Naive thymus-derived CD4-positive, alpha-beta T cell (primary cell): ENCODE measurements at places on chromosomes 5 and 9. TPM values are rescaled to one million over a fixed set of nuclear protein-coding genes. Genes with fewer than 3 reads are reported as not detected.

Gene SLC45A2
- total RNA-seq: not detected

GRCh38 chr5:39473156-39473775 is 48.5 kb upstream of the DAB2 start:
- H3K36me3 ChIP-seq: no peaks in the 10 kb centered on the region
- no peak overlapping the region for H3K4me3 ChIP-seq

GRCh38 chr5:89232139-89232603 is 349.2 kb upstream of the MEF2C start:
- H3K27ac ChIP-seq: no peak overlapping the region
- no peaks in the 10 kb centered on the region for H3K4me1 ChIP-seq
- H3K36me3 ChIP-seq: no peaks in the 10 kb centered on the region
- H3K4me3 ChIP-seq: no peak overlapping the region
- no peaks in the 10 kb centered on the region for H3K27me3 ChIP-seq

- no peaks in the 10 kb centered on the region for H3K36me3 ChIP-seq
- no peaks in the 10 kb centered on the region for H3K4me1 ChIP-seq
- no peak for DNase-seq
- H3K27ac ChIP-seq: no peak overlapping the region
- no peaks in the 10 kb centered on the region for H3K27me3 ChIP-seq
These were observed 213.5 kb downstream of the SGCD start for GRCh38 chr5:156540491-156540890.

- H3K4me1 ChIP-seq: peaks cover 19% of the 10 kb centered on the region
- H3K4me3 ChIP-seq: no peak within 1 kb of the TSS
- no peaks in the 10 kb centered on the region for H3K27me3 ChIP-seq
These were observed at the start of gene S1PR3 for GRCh38 chr9:88991066-88992034. S1PR3 (plus strand) TSS chr9:88991468; CDS start chr9:89001201, 9,733 bp downstream.

- H3K4me3 ChIP-seq: no peak overlapping the region
- no peaks in the 10 kb centered on the region for H3K4me1 ChIP-seq
- H3K27ac ChIP-seq: no peak overlapping the region
- no peaks in the 10 kb centered on the region for H3K27me3 ChIP-seq
These were observed 225.2 kb downstream of the SEMA5A start for GRCh38 chr5:9320652-9321051.

DNA sequence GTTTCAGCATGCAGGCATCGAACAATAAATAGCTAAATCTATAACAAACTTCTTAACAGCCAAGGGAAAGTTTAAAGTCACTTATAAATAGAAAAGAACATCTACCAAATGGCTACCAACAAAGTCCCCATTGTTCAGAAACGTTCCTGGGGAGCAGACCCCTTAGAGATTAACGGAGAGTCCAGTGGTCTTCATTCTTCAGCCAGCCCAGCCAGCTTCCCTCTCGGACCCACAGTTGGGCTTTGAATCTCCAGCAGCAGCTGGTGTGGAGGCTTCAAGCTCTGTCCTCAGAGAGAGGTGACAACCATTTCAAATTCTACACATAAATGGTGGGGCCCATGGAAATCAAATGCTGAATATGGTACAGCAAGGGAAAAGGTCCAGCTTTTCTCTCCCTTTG is 11.2 kb downstream of the ENC1 start:
- H3K27ac ChIP-seq: no peak overlapping the region
- no peaks in the 10 kb centered on the region for H3K27me3 ChIP-seq
- H3K4me3 ChIP-seq: no peak overlapping the region
- peaks cover 37% of the 10 kb centered on the region for H3K4me1 ChIP-seq
- no peak for DNase-seq
- no peaks in the 10 kb centered on the region for H3K36me3 ChIP-seq

GRCh38 chr9:87529671-87530070 is 32.0 kb downstream of the DAPK1 start:
- H3K4me1 ChIP-seq: no peaks in the 10 kb centered on the region
- no peaks in the 10 kb centered on the region for H3K36me3 ChIP-seq
- no peaks in the 10 kb centered on the region for H3K27me3 ChIP-seq
- H3K27ac ChIP-seq: no peak overlapping the region
- no peak overlapping the region for H3K4me3 ChIP-seq

DNA sequence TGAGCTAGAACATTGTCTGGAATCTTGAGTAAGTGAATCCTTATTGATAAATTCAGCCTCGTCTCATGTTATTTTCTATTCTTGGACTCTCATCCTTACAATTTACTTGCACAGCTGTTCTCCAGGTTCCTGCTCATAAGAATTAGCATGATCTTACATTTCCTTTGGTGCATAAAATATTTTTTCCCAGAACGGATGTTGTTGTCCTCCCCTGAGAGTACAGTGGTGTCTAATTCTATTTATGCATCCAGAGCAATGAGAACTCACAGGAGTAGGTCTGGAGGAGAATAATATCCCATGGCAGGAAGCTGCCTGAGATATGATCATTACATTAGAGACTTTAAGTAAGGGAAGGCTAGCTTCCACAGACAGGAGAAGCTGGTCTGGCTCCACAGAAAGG is 178.4 kb upstream of the MAST4 start:
- H3K4me3 ChIP-seq: no peak overlapping the region
- H3K27me3 ChIP-seq: no peaks in the 10 kb centered on the region
- no peak for DNase-seq
- no peaks in the 10 kb centered on the region for H3K4me1 ChIP-seq
- H3K27ac ChIP-seq: no peak overlapping the region
- no peaks in the 10 kb centered on the region for H3K36me3 ChIP-seq

DNA sequence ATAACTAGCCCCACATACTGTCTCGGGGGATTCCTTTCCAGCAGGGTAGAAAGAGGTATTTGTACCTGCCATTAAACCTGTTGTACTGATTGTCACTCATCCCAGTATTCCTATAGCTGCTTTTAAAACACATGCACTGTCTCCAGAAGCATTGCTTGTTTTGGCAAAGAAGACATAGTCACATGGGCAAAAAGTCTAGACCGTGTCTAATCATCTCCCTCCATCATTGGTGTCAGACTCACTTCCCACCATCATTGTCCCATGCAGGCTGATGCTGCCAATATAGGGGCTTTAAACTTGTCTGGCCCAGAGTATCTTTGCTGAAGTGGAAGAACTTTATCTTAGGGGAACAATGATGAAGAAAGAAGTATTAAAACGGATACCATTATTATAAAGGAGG is 12.6 kb downstream of the DNAJC21 start:
- peaks cover 10% of the 10 kb centered on the region for H3K36me3 ChIP-seq
- DNase-seq: no peak
- no peak overlapping the region for H3K27ac ChIP-seq
- no peaks in the 10 kb centered on the region for H3K27me3 ChIP-seq
